Hepatocyte (in vitro differentiated cells): ENCODE measurements at places on chromosomes 4 and X.

GRCh38 chrX:140355429-140355828 lies 149.4 kb downstream of the SOX3 start:
- DNase-seq = no peak

DNA sequence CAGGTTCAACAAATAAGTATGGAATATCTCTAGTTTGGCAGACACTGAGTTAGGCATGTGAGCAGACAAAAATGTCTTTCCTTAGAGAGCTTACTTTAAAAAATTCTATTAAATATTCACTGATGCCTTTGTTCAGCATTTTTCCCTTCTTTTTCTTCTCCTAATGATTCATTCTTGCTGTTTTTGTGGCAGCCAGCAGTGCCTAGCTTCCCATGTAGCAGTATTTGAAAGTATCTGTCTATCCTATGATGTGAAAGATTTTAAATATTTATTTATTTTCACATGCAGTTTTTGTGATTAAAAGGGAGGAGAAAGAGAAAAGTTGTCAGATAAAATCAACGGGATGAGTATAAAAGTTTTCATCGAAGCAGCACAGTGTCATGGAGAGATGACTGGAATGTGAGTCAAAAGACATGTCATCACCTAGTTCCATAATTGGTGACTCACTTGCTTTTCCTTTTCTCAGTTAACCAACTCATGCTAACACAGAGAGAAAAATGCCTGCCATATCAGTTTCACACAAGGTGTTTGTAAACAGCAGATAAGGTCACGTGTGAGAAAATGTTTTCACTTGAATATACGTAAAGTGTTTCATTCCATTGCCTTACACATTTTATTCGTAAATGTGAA lies 69.8 kb downstream of the BMPR1B start:
- DNase-seq = peak; percentile 36

DNA sequence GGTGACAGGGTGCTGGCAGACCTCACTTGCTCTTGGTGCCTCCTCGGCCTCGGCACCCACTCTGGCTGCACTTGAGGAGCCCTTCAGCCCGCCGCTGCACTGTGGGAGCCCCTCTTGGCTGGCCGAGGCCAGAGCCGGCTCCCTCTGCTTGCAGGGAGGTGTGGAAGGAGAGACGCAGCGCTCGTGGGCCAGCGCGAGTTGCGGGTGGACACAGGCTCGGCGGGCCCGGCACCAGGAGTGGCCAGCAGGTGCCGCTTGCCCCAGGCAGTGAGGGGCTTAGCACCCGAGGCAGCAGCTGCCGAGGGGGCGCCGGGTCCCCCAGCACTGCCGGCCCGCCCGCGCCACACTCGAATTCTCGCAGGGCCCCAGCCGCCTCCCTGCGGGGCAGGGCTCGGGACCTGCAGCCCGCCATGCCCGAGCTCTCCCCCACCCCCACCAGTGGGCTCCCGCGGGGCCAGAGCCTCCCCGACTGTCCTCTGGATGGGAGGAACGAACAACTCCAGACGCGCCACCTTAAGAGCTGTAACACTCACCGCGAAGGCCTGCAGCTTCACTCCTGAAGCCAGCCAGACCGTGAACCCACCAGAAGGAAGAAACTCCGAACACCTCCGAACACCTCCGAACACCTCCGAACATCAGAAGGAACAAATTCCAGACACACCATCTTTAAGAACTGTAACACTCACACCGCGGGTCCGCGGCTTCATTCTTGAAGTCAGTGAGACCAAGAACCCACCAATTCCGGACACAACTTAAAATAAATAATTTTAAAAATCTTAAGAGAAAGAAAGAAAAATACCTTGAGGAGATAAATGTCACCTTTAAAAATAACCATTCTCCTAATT lies 311.1 kb upstream of the SLC7A11 start:
- DNase-seq = no peak

DNA sequence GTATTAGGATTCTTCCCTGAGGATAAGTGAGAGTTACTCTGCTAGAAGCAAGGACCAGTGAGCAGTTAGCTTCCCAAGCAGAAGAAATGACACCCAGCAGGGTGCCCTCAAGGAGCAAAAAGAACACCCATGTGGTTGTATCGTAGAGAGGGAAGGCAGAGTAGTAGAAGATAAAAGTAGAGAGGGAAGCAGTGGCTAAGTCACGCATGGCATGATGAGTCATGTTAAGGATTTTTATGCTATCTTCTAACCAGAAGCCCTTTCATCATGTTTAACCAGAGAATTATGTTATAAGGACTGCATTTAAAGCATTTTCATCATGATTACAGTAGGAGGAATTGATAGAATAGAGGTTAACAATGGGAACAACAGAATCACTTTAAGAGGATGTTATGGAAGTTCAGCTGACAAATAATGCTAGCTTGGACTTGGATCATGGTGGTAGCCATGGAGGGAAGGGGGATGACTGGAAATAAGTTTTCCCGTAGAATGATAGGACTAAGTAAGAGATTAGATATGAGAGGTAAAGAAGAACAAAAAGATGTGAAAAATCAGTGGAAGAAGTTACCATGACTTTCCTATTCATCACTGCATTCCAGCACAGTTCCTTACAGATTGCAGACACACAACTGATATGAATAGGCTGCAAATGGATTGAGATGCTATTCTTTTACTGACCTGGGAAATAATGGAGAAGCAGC lies 383.5 kb upstream of the INTU start:
- no peak for DNase-seq

DNA sequence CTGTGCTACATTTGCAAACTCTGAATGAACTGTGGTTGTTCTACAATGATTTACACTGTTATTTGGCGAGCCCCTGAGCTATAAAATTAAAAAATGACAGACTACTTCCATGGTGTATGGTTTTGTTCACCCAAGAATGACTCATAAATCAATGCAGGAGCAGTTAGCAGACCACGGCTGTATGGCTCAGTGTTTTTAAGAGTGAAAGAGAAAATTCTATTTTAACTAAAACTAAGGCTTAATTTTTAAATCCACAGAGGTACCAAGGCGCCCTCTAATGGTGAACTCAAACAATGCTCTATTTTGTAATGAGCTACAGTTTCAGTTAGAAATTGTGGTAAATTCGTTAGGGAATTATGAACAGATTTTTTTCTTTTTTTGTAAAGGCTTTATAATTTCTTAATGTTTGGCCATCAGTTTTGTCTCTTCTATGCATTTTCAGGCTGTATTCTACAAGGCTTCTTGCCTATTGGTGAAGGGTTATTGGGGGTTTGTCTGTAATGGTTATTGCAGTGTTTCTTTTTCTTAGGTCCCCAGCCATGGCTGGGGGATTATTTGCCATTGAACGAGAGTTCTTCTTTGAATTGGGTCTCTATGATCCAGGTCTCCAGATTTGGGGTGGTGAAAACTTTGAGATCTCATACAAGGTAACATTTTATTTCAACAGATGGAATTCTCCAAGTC lies 32.5 kb downstream of the HMGB2 start:
- DNase-seq = peak; percentile 51

- no peak for DNase-seq
Observed at GRCh38 chrX:53356186-53356585, 66.3 kb downstream of the SMC1A start.

- DNase-seq = no peak
Observed at GRCh38 chr4:74230902-74231499, 73.1 kb downstream of the MTHFD2L start.

DNA sequence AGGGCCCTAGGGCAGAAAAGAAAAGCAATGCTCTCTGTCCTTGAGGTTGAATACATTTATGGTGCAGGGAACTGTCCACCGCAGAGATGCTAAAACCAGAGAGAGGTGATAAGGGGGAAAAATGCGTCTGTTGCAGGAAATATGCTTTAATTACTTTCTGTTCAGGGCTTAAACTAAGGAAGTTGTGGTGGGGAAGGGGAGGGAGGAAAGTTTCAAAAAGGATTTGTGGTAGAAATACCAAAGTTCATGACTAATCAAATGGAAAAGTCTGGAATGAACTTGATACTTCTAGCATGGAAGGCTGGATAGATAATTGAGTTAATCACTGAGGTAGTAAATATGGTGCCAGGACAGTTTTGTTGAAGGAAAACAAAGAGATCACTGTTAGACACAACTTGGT lies 99.0 kb downstream of the ASB9 start:
- no peak for DNase-seq

DNA sequence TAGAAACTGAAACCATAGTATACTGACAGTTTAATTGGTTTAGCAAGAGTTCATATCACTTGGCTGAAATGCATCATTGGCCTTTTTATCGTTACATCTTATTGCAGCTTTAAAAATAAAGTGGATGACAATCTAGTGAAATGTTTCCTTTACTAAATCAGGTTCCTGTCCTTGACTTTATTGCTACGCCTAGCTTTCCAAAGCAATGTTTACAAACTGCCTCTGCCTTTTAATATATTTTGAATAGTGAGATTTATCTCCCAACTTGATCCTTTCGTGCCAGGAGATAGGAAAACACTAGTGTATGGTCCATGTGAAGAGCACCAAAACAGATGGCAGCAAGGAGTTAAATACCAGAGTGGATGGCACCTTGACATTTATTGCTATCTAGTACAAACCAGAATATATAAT lies 67.0 kb downstream of the GPC3 start:
- DNase-seq = no peak

DNA sequence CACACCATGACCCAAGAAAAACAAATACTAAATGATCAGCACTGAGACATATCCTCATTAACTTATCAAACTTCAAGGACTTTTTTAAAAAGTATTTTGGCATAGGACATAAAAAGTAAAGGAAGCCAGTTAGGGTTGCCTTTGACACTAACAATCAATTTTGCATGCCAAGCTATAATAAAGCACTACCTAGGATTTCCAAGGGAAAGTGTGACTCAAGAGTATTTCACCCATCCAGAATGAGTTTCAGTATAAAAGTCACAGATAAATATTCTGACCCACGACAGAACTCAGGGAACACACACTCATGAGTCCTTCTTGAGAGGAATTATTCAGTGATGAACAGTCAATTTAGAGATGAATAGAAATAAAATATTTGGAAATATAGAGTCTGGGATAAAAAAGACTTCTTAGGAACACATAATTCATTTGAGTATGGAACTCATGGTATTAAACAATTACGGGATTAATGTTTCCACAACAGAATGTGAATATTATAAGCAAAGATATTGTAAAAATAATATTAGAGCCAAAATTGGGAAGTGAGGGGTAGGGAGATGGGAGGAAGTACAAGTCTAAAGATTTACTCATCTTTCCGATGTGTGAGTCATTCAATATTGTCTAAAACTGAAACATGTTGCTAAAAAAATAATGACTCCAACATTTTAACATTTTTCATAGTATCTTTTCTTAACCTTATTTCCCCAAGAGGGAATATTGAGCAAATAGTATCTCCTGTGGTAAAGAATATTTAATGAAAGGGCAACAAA lies 143.5 kb upstream of the LNX1 start:
- no peak for DNase-seq

- no peak for DNase-seq
Observed at GRCh38 chr4:118770741-118771187, 65.2 kb downstream of the SEC24D start.

DNA sequence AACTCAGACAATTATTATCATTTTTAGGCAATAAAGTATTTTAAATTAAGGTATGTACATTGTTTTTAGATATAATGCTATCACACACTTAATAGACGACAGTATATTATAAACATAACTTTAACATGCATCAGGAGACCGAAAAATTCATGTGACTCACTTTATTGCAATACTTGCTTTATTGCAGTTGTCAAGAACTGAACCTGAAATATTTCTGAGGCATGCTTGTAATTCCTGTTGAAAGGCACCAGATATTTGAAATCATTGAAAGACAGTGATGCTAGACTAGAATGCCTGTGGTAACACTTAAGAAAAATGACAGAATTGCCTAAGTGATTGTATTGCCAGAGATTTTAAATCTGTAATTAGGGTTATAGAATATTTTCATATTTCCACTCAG lies 175.6 kb upstream of the MAGEB2 start:
- DNase-seq = no peak

GRCh38 chr4:162849937-162850336 lies 316.8 kb downstream of the NAF1 start:
- DNase-seq = no peak

DNA sequence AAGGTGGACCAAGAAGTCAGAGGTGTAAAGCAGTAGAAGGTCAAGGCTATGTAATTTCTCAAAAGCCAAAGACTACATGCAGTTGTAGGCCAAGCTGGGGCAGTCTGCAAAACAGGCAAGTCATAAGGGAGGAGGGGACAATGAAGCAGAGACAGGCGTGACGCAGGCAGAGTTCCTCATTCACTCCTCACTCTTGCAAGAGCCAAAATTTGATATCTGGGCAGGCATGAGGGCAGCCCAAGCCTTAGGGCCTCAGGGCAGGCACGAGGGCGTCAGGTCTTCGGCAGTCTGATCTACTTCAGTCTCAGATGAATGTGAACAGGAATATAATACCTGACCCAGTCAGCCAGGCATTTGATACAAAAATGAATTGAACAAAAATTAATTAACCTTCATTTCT lies 86.4 kb upstream of the AGA start:
- no peak for DNase-seq

- DNase-seq = no peak
Observed at GRCh38 chrX:13538414-13538813, 31.0 kb upstream of the EGFL6 start.

DNA sequence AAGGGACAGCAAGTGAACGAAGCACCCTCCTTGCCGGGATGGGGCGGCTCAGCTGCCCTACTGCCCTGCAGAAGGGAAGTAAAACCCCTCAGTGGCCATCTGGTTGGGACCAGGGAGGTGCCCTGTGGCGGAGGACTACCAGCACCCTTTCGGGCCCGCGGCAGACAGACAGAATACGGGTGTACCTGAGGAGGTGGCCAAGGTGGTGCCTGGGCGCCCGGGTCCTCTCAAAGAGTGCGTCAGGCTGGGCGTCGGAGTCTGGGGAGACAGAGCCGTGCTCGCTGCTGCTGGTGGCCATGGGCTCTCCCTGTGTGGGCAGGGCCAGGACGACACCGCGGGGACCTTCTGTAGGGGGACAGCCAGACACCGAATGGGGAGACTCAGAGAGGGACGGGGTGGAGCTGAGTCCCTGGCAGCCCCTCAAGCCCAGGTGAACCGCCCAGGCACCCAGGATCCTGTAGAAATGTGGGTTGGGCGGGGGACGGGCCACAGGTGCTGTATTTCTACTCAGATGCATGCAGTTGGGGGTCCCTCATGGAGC lies 29.7 kb downstream of the PDHA1 start:
- DNase-seq = no peak

DNA sequence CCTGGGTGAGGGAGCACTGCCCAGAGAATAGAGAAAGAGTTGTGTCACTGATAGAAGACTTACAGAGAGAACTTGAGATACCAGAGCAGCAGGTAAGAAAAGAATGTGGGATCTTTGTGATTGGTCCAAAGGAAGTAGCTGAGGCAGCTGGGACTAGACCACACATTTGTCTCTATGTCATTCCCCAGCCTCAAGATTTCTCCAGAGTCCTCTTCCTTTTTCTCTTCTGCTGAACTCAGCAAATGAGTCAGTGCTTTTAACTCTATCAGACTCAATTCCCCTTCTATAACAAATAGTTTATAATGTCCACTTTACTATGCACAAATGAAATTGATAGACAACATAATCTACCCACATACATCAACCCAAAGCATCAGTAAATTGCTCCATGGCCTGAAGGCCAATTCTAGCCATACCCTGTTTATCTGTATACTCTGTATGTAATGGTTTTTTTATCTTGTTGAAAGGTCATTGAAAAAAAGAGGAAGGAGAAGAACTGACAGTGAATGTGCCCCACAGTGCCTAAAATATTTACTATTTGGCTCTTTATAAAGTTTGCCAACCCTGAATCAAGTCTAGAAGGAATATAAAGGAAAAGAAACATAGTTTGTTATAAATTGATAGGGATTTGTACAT lies 38.2 kb downstream of the ETDC start:
- DNase-seq = no peak

GRCh38 chrX:103817502-103817901 lies 14.6 kb downstream of the RAB9B start:
- peak; percentile 86 for DNase-seq

- no peak for DNase-seq
Observed at GRCh38 chrX:41014776-41015360, 70.4 kb upstream of the USP9X start.
